Cardiac septum (tissue), 1 donor: ENCODE measurements at places on chromosomes 1 and 21. TPM values are rescaled to one million over a fixed set of nuclear protein-coding genes. Genes with fewer than 3 reads are reported as not detected.

GRCh38 chr1:68185743-68186142 is 46.6 kb downstream of the WLS start:
- no peak for DNase-seq

GRCh38 chr1:234579967-234580366 is 30.0 kb downstream of the IRF2BP2 start:
- no peak for DNase-seq

- DNase-seq: no peak
Observed at GRCh38 chr1:176338877-176339276, 124.1 kb upstream of the PAPPA2 start.

DNA sequence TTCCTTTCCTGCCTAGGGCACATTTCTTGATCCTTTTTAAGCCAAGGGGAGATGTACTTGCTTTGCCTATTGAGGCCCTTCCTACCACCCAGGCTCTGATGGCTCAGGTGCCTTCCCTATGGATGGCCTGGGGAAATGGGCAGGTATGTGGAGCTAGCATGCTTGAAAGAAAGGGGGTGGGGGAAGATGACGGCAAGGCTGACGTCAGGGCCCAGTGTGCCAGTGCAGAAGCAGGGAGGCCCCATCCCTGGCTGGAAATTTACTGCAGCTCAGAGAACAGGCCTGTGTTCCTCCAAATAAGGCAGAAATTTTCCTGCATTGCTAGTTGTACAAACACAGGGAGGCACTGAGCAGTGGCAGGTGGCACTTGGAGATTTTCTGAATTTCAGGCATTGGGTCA is 453.2 kb upstream of the VAMP3 start:
- no peak for DNase-seq

Gene LMOD1
- total RNA-seq: 9.6 TPM

Gene ITLN1
- total RNA-seq: 0.27 TPM

Gene F13B
- total RNA-seq: not detected

DNA sequence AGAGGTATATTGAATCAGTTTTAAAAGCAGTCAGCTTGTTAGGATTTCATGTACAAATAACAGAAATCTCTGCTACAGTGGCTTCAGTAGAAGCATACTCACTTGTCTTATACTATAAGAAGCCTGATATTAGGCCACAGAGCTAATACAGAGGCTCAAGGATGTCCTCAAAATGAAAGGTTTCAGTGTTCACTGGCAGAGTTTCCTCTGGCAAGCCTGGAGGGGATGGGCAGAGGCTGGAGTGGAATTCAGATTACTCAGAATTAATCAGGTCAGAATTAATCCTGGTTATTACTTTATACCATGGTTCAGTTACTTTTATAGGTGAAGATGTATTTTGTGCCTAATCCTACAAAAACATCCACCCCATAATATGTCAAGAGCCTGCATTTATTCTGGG is 520.5 kb downstream of the USP25 start:
- no peak for DNase-seq

GRCh38 chr21:30251781-30252180 is 31.0 kb downstream of the KRTAP24-1 start:
- no peak for DNase-seq

- DNase-seq: no peak
Observed at GRCh38 chr1:21451212-21451611, 11.3 kb downstream of the NBPF3 start.

- no peak for DNase-seq
Observed at GRCh38 chr1:198064181-198064580, 92.6 kb upstream of the NEK7 start.

DNA sequence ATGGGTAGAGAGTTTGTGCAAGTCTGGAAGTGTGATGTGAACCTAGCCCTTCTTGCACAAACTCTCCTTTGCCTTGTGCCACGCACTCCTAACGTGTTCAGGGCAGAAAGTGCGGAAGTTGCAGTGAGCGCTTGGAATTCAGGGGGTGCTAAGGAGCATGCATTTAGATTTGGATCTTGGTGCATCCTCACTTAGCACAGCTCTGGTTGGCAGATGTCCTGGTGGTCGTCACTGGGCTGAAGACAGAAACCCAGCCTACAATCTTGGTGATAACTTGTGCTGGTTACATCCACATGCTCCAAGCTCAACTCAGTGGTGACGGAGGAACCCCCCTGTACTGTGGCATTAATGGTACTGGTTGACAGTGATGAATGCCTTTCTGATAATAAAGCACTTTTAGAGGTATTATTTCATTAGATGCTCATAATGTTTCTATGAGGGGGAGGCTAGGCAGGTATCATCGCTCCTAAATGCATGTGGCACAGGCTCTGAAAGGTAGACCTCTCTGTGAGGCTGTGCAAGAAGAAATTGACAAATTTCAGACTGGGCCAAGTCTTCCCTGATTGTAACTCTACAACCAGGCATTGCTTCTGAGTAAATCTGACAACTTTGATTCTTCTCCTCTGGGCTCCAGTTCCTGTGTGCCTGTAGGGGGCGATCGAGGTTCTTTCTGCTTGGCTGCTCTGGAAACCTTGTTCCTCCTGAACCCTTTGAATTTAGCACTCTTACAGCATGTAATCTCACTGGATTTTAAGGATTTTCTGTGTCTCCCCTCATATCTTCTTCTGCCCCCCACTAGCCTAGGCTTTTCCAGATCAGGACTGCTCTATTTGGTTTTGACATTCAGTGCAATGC is 40.6 kb downstream of the MAPKAPK2 start:
- no peak for DNase-seq
